ENCODE measurements at places on chromosomes 7 and 10. TPM values are rescaled to one million over a fixed set of nuclear protein-coding genes. Genes with fewer than 3 reads are reported as not detected.

DNA sequence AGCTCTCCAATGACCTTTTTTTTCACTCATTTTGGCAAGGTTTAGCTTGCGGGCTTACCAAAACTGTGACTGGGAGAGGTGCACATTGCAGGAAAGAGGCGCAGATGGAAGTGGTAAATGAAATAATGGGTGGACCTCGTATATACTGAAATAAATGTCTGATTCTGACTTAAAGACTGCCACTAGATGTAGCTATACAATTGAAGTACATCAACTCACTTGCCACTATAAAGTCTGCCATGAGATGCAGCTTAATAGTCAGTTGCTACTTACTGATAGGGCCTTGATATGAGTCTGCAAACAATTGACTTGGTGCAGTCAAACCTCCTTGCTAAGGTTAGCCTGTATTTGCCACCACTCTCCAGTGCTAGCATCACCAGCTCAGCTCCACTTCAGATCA, 525.9 kb upstream of the MBL2 start:
- DNase-seq = no peak

UNC5B gene
- total RNA-seq = 18.1 TPM

GRCh38 chr7:45597286-45597984, 23.3 kb downstream of the ADCY1 start:
- DNase-seq = no peak

NUTM2B gene
- total RNA-seq = under 0.01 TPM

DNA sequence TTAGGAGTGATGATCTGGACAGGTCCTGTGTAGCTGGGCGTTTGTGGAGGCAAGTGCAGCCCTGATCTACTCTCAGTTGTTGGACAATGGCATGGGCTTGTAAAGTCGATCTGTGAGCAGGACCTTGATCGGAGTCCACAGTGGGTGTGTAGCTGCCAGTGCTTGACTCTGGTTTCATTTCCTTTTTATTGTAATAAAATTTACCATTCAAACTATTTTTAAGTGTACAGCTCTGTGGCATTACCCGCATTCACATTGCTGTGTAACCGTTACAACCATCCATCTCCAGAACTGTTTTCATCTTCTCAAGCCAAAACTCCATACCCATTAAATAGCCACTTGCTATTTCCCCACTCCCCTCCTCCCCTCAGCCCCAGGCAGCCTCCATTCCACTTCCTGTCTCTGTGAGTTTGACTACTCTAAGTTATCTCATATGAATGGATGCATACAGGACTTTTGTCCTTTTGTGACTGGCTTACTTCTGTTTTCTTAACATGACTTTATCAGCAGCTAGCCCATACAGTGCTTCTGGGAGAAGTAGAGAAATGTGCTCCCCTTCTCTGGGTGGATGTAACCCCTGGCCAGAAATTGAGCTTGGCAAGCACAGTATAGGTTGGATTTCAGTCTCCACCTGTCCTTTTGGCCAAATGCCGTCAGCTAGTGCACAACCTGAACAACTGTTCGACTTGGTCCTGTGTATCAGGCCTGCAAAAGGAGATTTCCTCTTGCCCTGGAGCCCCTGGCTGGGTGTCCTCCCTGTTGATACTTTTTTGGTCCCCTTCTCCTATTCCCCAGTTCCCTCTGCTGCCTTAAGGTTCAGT, 180.0 kb downstream of the LRMDA start:
- DNase-seq = no peak

DNA sequence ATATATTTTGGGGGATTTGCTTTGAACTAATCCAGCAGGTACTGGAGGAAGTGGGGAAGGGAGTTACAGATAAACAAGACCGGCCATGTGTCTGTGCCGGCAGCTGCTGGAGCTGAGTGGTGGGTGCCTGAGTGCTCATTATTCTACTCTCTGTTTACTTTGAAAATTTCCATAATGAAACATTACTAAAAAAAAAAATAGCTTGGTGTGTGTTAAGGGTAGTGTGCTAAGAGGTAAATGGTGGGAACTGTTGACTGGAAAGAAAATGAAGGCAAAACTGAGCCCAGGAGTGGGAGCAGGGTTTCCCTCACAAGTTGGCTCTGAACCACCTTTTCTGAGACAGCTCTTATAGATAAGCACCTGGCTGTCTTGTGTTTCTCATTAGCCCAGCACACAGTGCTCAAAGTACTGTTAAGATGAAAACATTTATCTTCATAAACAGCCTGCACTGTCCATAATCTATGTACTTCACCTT, 50.6 kb downstream of the PARD3 start:
- DNase-seq = no peak

HOXA7 gene
- 2.0 TPM for total RNA-seq

AGMO gene
- 0.51 TPM for total RNA-seq

- DNase-seq = no peak
These were observed 1061.4 kb downstream of the TYW1 start for GRCh38 chr7:68058014-68058413.

C10orf67 gene
- total RNA-seq = not detected

CCL24 gene
- not detected for total RNA-seq

- DNase-seq = no peak
These were observed at the start of gene COBL for GRCh38 chr7:51316666-51317581. Gene COBL (minus strand): TSS chr7:51316809. CDS start chr7:51316633, 176 bp downstream.

DNA sequence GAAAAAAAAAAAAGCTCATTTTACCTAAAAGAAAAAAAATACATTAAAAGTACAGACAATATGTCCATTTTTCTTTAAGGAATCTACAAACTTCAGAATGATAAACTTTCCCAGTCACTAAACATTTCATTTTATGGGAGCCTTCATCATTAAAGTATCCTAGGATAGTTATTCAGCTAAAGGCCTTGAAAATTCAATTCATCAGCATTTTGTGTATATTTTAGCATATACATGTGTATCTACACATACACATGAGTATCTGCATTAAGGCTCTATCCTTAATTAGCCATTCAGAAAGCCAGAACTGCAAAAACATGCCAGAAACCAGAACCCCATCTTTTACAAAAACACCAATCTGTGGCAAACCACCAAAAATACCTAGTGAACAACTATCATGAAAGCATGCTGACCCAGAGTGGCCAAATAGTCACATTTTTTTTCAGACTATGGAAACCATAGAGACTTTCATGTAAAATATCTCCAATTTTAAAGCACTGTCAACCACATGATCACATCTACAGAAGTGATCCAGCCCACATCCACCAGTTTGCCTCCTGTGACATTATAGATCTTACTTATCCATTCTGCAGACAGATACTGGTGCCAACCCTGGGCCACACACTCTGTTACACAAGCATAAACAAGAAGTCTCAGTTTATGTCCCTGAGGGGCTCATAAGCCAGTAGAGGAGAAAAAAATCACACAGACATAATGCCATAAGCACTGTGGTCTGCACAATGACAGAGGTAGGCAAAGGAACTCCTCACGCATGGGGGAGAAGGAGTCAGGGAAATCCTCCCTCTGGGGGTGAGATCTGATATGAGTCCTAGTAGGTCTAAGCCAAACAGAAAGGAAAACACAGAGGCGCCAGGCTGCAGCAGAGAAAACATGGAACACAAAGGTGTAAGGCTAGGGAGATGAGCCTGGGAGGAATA, 79.2 kb downstream of the SRPK2 start:
- no peak for DNase-seq

DNA sequence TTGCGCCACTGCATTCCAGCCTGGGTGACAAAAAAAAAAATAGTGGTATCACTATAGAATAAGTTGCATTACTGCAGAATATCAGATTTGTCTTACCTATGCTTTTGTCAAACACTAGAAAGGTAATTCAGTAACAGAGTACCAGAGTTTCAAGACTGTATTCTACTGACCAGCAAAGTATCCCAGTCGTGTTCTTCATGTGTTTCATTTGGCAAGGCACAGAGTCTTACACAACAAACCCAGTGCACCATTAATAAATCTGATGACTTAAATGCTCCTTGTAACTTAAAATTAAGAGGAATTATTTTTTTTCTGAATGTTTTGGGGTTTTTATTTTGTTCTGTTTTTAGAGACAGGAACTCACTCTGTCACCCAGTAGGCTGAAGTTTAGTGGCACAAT, 34.4 kb upstream of the PBLD start:
- no peak for DNase-seq

- DNase-seq = no peak
These were observed 64.6 kb upstream of the COL13A1 start for GRCh38 chr10:69736886-69737641.

- no peak for DNase-seq
These were observed 72.2 kb downstream of the CACUL1 start for GRCh38 chr10:118682533-118682932.

ZNF804B gene
- not detected for total RNA-seq

STEAP1 gene
- 1.4 TPM for total RNA-seq

DNA sequence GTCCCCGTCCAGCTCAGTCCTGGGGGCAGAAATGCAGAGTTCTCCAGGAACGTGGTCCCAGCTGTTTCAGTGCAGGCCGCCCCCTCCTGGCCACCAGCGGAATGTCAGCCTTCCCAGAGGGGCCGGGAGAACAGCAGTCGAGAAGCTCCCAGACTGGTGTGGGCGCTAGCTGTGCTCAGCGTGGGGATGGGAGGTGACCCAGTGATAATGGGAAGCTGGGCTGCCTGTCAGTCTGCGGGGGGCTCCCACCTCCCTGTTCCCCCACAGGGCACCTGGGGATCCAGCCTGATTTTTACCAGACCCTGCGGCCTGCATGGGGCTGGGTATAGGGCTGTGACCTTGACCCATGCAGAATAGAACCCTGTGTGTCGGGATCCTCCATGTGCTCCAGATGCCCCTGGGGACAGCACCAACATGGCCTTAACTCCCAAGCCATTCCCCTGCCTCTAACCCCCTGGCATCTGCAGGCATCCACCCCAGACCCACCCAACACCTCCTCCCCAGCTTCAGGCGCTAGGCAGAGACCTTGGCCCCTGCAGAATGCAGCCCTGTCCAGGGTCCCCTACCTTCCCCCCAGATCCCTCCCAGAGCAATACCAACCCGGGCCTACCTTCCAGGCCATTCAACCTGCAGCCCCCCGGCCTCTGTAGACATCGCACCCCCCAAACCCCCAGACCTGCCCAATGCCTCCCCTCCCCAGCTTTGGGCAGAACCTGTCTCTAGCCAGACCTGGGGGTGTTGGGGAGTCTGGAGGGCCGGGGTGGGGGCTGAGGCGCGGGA, 880 bp upstream of the ELN start:
- DNase-seq = peak; percentile 60

- no peak for DNase-seq
These were observed 12.2 kb downstream of the ADAM12 start for GRCh38 chr10:126375926-126376554.

GRCh38 chr7:73613954-73614735, 10.2 kb downstream of the MLXIPL start:
- DNase-seq = no peak

MRLN gene
- total RNA-seq = not detected

GRCh38 chr10:76454506-76455140, 1023.2 kb downstream of the LRMDA start:
- DNase-seq = no peak

TMEM236 gene
- 0.38 TPM for total RNA-seq

GARIN1A gene
- total RNA-seq = under 0.01 TPM

- DNase-seq = no peak
These were observed 4.9 kb downstream of the CCDC6 start for GRCh38 chr10:59901470-59901869.

GRCh38 chr7:150982351-150982750, 4.2 kb upstream of the KCNH2 start:
- DNase-seq = no peak

DNA sequence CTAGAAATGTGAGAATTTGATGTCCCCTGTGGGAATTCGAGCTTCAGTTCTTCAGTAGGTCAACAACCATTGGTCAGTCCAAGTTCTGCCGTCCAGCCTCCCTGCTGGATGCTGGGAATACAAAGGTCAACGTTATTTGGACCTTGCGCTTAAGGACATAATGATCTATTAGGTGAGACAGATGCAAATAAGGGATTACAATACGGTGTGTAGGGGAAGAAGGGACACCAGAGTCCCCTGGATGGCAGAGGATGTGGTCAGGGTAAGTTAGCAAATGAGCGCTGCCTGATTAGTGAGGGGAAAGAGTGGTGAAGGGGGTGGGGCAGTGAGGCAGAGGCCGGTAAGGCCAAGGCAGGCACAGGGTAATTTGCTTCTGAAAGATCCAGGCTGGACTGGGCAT, 16.2 kb downstream of the CCNY start:
- DNase-seq = no peak

- peak; percentile 67 for DNase-seq
These were observed 32.5 kb downstream of the TRUB1 start for GRCh38 chr10:114970515-114970914.

SDK1 gene
- 2.1 TPM for total RNA-seq

DNA sequence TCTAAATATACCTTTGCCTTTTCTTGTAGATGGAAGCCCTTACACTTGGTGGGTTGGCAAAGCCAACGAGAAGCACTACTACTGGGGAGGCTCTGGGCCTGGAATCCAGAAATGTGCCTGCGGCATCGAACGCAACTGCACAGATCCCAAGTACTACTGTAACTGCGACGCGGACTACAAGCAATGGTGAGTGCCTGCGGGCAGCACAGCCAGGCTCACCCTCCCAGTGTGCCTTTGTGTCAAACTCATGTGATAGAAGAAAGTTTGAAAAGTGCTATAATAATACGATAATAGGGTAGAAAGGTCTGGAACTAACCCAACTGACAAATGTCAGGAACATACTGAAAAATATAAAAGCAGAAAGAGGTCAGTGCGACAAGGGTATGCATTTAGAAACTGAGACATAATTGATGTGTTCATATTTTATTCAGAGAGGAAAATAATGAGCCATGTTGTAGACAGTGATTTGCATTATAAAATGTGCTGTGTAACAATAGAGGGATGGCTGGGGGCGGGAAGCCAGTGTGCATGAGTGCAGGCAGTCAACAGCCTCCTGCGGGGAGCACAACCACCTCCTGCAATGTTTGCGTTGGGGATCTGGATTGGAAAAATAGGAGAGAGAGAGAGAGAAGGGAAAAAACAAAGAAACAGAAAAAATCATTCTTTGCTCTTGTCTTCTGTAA, 686.9 kb upstream of the C7orf33 start:
- no peak for DNase-seq

CH25H gene
- total RNA-seq = 3.6 TPM

VPS37D gene
- total RNA-seq = 3.8 TPM

TAS2R4 gene
- total RNA-seq = 0.51 TPM

PRLHR gene
- total RNA-seq = not detected
